Foreskin fibroblast (primary cell): ENCODE measurements at places on chromosomes 4 and X.

- no peak for DNase-seq
Observed at GRCh38 chrX:147803948-147804347, 107.8 kb upstream of the FMR1 start.

- no peak for DNase-seq
Observed at GRCh38 chr4:3772632-3773031, 6.4 kb downstream of the ADRA2C start.

- no peak for DNase-seq
Observed at GRCh38 chrX:1463581-1463980, 10.9 kb upstream of the ASMTL start.

- DNase-seq = peak; percentile 7
Observed at GRCh38 chr4:124977045-124977444, 264.5 kb upstream of the ANKRD50 start.

GRCh38 chrX:133645256-133645655 is 230.0 kb upstream of the GPC4 start:
- DNase-seq = no peak

GRCh38 chrX:153401133-153401764 is at the start of gene PNMA6E:
Gene PNMA6E, minus strand, starts transcription at chrX:153401350. Its CDS starts 2,501 bp downstream, at chrX:153398849.
- no peak for DNase-seq

DNA sequence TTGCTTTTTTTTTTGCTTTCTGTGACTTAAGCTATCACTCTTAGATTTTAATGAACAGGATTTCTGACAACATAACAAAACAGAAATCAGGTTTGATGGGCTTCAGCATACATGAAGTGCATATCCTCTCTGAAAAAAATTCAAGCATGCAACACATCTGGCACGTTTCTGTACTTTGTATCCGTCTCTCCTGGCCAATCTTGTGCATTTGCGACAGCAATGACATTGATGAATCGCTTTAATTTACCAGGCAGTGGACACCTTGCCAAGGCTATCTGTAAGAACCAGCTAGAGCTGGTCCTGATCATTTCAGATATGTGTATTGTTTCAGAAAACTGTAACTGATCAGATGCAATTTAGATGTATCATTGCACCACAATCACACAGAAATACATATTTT is 93.3 kb downstream of the CCSER1 start:
- DNase-seq = no peak

- DNase-seq = peak; percentile 56
Observed at GRCh38 chr4:122793811-122794210, 32.8 kb upstream of the FGF2 start.

DNA sequence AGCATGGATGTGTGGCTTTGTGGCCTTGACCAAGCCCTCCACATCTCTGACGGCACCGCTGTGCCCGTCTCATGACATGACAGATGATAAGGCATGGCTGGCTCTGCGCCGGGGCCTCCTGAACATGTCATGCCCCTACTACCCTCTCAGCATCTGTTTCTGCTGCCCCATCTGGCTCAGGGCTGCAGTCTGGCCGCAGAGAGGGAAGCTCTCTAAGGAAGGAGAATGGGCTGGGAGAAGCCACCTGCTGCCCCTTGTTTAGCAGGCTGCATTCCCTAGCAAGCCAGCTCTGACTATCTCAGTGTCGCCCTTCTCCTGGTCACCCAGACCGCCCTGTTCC is 7.2 kb downstream of the ZNF185 start:
- no peak for DNase-seq

- DNase-seq = no peak
Observed at GRCh38 chr4:109735566-109736365, 5.9 kb upstream of the PLA2G12A start.

GRCh38 chr4:18626366-18626765 is 604.8 kb upstream of the LCORL start:
- no peak for DNase-seq

DNA sequence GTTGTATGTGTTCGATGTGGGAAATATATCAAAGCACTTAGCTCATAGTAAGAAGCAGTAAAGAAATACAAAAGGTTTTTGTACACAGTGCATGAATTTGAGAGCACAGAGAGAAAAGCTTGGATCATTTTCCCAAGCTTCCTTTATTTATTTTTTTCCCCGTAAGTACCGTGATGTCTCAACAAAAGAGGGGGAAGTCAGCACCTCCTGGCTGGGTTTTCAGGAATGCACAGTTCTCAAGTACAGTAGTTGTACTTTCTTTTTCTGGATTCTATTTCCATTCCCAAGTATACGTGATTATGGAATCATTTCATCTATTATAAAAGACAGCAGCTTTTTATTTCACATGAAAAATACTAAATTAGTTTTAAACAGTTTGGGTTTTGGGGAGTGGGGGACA is 171.5 kb upstream of the EDNRA start:
- no peak for DNase-seq

- DNase-seq = no peak
Observed at GRCh38 chr4:81724925-81725329, 253.2 kb upstream of the RASGEF1B start.

DNA sequence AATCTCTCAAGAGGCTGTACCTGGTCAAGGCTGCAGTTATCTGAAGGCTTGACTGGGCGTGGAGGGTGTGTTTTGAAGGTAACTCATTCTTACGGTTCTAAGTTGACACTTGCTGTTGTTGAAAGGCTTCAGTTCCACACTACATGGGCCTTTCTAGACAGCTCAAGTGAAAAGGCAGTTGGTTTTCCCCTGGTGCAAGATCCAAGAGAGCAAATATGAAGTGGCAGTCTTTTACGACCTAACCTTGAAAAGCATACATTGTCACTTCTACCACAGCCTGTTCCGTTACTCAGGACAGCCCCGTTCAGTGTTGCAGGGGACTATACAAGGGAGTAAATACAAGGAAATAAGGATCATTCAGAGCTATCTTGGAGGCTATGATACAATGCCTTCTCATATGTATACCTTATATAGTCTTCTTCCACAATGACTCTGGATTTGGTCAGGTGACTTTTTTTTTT is 46.2 kb downstream of the PDS5A start:
- no peak for DNase-seq

- no peak for DNase-seq
Observed at GRCh38 chr4:47215759-47216158, 184.4 kb downstream of the GABRB1 start.

GRCh38 chr4:160864253-160864652 is 1299.5 kb downstream of the FSTL5 start:
- DNase-seq = no peak

DNA sequence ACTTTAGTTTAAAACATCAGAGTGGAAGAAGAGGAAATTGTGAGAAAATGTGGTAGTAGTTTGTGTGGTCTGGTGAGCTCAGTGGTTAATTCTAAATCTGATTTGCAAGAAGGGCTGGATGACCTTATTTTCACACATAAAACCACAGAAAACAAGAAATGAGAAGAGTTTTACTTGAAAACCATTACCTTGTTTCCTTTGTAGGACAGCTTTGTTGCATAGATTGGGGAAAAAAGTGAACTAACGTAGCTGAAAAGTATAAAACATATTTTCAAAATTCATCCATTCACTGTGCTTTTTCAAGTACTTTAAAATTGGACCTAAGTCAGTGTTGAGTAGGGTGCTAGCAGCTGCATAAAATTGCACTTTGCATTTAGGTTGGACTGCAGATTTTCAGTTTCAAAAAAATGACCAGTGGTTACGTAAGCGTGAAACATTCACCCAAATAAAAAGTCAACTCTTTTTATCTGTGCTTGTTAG is 211.3 kb downstream of the ARHGAP10 start:
- no peak for DNase-seq

GRCh38 chr4:86506591-86506990 is 87.5 kb upstream of the PTPN13 start:
- DNase-seq = no peak

- DNase-seq = peak; percentile 45
Observed at GRCh38 chr4:2424581-2424980, 5.8 kb downstream of the CFAP99 start.

DNA sequence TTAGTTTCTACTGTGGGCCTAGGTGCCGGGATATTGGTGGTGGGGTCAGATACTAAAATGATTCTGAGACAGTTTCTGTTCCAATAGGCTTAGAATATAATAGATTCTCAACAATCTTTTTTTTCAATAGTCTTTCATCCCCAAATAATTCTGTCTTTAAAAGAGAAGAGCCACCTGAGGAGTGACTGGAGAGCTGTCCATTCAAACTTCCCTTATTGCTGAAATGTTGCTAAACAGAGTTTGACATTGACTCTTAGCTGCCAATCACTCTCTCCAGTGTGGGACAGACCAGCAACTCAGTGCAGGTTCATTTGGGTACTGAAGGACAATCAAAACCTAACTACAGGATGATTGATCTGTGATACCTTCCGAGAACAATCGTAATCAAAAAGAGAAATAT is 12.4 kb upstream of the ADH7 start:
- DNase-seq = no peak

DNA sequence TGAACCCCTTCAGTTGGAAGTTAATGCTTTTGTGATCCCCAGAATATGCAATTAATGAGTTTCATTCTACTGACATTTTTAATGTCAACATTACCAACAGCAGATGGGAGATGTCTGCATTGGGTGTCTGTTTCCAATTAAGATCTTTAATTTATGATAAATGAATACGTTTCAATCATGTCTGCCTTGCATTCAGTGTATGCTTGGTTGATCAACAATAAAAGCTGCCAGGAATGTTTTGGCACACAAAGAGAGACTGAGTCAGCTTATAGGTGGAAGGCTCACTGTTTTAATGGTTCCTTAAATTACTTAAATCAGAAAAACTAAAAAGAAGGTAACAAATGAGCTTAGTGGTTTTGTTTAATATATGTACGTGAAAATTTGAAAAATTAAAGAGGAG is 359.9 kb upstream of the CNKSR2 start:
- no peak for DNase-seq

DNA sequence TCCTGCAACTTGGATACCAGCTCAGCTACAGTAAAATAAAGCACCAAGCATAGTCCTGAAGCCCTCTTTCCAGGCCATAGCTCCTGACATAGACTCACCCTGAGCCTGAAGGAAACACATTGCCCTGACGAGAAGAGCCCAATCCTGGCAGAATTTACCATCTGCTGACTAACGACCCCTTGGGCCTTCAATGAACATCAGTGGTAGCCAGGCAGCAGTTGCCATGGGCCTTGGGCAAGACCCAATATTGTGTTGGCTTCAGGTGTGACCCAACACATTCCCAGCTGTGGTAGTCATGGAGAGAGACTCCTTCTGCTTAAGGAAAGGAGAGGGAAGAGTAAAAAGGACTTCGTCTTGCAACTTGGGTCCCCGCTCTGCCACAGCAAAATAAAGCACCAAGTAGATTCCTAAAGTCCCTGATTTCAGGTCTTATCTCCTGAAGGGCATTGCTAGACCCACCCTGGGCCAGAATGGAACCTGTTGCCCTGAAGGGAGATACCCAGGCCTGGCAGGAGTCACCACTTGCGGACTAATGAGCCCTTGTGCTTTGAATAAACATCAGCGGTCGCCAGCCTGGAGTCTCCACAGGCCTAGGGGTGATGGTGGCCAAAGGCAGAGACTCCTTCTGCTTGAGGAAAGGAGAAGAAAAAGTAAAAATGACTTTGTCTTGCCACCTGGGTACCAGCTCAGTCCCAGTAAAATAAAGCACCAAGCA is 902.6 kb downstream of the C4orf33 start:
- no peak for DNase-seq

GRCh38 chr4:109182696-109183095 is 119.8 kb downstream of the COL25A1 start:
- no peak for DNase-seq

GRCh38 chrX:130053236-130053635 is 57.1 kb downstream of the ELF4 start:
- no peak for DNase-seq

DNA sequence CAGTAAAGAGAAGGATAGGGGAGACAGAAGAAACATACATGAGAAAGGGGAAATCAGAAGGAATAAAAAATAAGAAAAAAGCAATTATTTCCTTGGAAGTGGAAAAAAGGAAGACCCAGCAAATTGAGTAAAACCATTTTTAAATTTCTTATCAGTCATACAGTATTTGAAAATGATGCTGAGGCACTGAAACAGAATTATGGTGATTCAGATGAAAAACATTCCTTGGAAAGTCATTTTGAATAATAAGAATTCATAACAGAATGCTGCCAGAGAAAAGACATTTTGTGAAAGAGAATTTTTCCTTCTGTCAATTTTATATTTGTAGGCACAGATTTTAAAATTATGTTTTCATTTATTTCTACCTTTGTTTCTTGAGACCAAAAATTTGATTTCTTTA is 895.5 kb upstream of the EPHA5 start:
- no peak for DNase-seq
